Renal cortical epithelial cell (primary cell): ENCODE measurements at places on chromosomes 2 and 18.

DNA sequence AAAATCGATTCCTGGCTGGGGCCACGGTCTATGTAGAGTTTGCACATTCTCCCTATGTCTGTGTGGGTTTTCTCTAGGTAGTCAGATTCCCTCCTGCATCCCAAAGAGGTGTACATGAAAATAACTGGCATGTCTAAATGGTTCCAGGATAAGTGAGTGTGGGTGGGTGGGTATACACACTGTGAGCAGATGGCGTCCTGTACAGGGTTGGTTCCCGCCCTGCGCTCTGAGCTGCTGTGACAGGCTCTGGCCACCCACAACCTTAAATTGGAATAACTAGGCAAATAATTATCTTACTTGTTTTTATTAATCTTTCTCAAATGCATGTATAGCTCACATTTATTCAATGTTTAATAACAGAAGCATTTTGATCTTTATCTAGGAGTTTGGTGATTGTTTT, 16.3 kb downstream of the THOC1 start:
- no peak for DNase-seq

- DNase-seq, result no peak
Observed at GRCh38 chr2:233036162-233036838, 3.8 kb downstream of the NEU2 start.

- DNase-seq, result no peak
Observed at GRCh38 chr2:183868153-183868552, 730.2 kb upstream of the ZNF804A start.

GRCh38 chr18:12048827-12049175, 44.8 kb upstream of the ANKRD62 start:
- peak; percentile 84 for DNase-seq

DNA sequence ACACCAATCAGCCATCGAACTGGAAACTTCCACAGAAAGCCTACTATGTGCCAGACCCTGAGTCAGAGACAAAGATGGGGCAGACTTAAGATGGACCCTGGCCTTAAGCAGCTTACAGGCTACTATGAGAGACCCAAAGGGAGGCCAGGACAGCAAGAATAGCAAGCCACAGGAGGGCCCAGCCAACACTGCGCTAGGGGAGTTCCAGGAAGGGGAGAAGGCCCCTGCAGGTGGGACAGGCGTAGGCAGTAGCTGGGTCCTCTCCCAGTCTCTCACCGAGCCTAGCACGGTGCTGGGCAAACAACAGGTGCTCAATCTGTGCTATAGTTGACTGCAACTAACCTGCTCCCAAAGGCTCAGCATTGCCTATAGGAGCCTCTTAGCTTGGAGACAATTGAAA, 136.2 kb downstream of the CLIP4 start:
- DNase-seq, result no peak

GRCh38 chr2:883803-884748, 66.6 kb upstream of the SNTG2 start:
- DNase-seq, result no peak

GRCh38 chr18:39841482-39842365, 2113.3 kb upstream of the PIK3C3 start:
- peak; percentile 51 for DNase-seq

DNA sequence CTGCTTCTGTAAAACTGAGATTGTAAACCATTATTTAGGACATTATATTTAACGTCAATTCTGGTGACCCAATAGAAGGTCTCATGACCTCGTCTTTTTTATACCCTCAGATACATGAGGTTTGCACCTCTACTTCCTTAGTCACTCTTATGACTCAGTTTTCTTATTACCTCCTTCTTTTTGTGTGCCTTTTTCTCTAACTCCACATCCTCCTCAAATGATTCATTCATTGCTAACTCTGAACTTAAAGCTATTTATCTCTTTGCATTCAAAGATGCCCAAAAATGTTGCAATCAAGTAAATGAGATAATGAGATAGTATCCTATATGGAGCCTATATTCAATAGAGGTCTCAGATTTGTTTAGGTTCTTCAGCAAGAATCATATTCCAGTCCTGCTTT, 121.0 kb upstream of the KYNU start:
- peak; percentile 76 for DNase-seq

DNA sequence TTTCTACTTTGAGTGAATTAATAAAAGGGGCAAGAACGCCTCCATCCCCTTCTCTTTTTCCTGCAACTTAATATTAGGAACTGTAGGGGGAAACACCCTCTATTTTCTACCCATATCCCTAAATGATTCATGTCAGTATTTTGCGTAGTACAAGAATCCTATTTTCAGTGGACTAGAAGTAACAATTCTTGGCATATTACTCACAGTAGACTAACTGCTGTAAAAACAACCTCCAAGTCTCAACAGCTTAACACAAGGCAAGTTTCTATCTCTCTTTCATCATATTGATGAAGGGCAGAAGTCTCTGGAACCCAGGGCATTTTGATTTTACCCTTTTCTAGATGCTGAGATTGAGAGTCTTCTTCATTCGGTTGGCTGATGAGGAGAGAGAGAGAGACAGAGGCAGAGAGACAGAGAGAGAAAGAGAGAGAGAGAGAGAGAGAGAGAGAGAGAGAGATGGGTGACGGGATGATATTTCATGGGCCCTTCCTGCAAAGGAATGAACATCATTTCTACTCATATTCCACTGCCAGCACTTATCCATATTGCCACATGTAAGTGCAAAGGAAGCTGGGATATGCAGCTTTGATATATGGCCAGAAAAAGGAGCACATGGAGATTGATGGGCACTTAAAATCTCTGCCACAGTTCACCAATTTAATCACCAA, 481.6 kb downstream of the LPIN1 start:
- DNase-seq, result peak; percentile 70

GRCh38 chr18:79786786-79787526, 10.8 kb upstream of the KCNG2 start:
- peak; percentile 36 for DNase-seq

DNA sequence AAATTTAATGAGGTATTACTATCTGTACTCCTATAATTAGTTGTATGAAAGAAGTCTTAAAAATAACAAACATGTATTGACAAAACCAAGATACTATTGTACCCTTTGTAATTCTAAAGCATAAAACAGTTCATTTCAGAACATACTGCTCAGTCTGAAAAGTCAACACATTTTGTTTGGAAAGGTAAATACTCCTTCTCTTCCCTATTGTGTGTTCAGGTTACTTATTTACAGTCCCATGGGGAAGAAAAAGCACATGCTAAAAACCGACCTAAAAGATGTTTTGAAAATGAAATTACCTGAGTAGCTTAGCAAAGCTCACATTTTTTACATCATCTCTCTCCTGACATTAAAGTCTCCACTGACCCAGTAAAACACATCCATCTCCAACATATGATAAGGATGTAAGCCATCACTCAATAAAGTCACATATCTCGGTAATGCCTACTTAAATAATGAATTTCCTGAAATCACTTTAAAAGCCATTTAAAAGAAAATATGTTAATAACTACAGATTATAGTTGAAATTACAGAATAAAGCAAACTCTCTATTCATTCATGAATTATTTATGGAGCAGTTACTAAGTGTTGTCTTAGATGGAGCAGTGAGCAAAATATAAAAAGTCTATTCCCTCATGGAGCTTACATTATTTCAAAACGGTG, 75.6 kb upstream of the FZD5 start:
- DNase-seq, result peak; percentile 57

DNA sequence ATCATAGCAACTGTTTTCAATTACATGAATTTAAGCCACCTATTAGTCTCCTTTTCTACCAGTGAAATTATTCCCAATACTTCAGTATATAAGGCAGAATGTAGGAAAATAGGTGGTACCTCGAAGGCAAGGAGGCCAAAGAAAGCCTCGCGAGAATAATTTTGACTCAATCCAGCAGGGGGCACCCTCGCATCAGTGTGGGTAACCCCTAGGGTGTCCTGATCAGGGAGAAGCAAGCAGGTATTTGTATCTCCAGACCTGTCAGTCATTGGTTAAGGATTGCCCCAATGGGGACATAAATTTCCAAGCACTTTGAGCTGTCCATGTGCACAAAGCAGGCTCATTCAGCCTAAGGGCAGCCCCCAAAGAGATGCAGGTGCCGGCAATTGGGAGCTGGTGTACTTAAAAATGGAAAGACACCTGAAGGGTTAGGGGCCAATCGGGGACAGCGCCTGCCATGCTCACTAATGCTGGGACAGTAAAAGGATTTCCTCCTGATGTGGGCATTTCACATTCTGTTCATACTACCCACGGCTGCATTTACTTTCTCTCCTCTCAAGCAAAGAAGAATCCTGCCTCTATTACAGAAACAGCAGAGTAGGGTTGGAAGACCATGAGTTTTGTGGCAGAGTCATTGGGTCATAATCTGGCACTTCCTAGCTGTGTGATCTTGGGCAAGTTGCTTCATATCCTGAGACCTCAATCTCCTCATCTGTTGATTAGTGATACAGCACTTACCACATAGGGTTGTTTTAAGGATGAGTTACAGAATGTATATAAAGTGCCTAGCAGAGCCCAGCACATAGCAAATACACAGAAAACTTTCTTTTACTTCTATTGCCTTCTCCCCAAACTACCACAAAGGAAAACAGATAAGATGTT, 136.1 kb downstream of the ICOS start:
- peak; percentile 2 for DNase-seq

DNA sequence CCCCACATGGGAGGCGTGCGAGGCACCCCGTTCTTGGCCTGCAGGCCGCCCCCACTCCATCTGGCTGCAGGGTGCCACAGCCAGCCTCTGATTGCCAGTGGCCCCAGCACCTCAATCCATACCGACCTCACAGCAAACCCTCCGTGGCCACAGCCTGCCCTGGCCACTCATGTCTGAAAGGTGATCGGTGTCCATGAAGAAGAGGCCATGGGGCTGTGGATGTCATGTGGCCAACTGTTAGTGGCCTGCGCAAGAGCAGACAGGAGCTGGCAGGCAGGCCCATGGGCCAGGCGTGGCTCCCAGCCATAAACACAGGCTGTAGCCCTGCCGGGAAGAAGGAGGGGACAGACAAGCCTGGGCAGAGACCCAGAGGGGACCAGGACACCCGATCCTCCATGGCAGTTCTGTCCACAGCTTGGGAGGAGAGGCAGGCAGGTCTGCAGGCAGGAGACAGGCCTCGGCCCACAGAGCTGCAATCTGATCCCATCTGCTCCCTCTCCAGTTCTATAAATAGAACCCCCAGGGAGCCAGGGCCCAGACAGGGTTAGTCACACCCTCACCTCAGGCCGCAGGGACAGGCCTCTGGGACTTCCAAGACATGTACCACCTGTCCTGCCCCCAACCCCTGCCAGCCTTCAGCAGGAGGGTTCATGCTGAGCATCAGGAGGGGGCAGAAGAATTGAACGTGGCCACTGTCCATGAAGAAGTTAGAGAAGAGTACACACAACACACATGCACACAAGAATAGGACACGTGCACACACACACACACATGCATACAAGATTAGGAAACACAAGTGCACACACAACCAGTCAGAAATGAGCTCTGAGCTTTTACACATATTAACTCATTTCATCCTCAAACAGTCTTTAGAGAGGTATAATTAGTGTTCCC, 16.9 kb downstream of the STEAP3 start:
- DNase-seq, result peak; percentile 41

GRCh38 chr2:133802409-133803039, 234.3 kb upstream of the NCKAP5 start:
- no peak for DNase-seq

- DNase-seq, result peak; percentile 77
Observed at GRCh38 chr18:63302636-63303405, 16.7 kb downstream of the BCL2 start.

DNA sequence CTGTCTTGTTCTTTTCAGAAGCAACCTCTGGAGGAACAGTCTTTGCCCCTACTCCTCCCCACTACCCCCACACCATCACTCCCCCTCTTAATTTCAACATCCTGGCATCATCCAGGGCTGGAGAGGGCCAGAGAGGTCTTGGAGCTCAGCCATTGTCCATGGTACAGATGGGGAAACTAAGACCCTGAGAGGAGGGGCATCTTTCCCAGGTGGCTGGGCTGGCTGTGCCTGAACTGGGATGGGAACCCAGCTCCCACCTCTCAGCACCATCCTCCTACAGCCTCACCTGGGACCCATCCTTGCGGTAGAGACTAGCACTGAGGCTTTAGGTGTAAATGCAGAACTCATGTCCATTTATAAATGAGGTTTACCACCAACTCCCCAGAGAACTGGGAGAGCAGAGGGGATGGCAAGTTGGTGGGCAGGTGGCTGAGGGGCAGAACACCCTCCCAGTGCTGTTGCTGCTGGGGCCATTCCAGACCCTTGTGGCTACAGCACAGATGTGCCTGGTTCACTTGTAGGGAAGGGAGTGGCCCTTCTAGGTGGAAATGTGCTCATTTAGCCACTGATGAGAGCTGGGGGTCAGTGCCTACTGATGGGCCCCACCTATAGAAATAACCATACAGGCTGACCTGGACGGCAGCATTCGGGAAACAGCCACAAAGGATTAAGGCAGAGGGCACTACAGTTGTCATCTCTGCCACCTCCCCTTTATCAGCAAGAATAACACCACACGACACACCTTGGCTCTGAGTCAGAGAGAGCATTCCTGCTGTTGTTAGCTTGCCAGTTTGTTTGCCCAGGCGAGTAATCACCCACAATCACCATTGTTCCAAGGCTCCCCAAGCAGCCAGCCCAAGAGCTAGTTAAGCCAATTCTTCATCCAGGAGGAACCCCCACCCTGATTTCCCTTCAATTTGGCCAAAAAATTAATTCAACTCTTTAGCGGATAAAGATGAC, 2.1 kb downstream of the MLPH start:
- peak; percentile 92 for DNase-seq

GRCh38 chr18:12336171-12336613, 28.2 kb downstream of the TUBB6 start:
- peak; percentile 76 for DNase-seq

GRCh38 chr2:109213646-109214433, 84.8 kb downstream of the SH3RF3 start:
- DNase-seq, result peak; percentile 21
